ENCODE measurements at places on chromosomes 1 and 21.

DNA sequence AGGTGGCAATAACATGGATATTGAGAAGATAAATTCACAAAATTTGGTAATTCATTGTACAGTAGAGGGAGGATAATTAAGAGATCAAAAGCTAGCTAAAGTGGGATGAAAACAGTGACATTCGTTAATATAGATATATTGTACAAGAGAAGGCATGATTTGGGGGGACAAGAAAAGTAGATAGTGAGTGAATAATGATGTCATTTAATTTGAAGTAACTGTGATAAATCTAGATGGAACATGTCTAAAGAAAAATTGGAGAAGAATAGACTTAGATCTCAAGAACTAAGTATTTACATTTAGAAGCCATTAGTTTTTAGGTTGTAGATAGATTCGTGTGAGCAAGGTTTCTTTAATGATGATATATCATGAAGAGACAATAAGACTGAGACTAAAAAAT lies 594.0 kb upstream of the RGS18 start:
- DNase-seq: no peak

GRCh38 chr21:26093122-26093521 lies 77.4 kb downstream of the APP start:
- DNase-seq: no peak

- no peak for DNase-seq
Measured at GRCh38 chr21:34179204-34179935, 106.0 kb downstream of the MRPS6 start.

DNA sequence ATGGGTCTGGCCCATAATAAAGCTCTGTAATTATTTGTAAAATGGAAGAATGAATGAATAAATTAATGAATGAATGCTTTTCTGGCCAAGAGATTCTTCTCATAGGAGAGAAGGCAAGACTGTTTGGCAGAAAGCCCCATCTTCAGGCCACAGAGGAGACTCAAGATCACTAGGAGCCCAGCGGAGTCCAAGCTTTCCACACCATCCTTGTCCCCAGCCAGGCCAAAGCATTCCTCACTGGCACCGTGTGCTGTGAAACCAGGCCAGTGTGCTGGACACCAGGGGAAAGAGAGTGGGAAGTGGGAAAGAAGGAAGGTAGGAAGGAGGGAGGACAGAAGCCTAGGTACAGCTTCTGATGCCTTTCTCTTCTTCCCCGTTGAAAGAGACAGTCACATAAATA lies 86.4 kb downstream of the PLXNA2 start:
- no peak for DNase-seq

GRCh38 chr1:77333501-77333900 lies 51.7 kb downstream of the AK5 start:
- DNase-seq: no peak

- no peak for DNase-seq
Measured at GRCh38 chr1:212217633-212218032, 67.6 kb upstream of the PPP2R5A start.

DNA sequence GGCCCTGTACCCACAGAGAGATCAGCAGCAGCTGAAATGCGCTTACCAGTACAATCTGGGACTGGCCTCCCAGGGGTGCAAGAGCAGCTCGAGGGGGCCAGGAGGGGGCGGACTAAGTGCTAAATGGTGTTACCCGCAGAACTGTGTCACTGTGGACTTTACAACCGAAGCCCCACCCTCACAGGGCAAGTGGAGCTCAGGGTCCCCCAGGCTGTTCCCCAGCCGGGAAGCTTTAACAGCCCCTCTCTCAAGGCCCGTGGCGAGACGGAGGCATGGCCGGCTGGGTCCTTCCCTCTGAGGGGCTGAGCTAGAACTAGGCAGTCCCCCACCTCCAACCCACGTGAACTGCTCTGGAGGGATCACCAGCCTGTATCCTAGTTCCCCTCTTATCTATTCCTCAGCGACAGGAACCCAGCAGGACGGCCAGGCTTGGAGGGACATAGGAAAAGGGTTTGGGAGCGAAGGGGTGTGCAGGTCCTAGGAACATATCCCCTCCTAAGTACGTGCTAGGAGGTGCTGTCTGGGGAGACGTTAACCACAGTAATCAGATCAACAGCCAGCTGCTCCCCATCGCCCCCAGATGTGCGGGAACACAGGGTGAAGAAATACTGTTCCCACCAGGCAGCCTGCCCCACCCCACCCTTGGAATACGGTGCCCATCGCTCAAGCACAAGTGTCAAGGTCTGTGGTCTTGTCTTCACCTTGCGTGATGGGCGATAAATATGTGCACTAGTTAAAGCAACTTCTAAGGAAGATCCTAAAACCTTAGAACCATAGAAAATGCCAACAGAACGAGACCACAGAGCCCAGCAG lies 24.4 kb downstream of the ZBTB17 start:
- DNase-seq: no peak

GRCh38 chr1:67256291-67257172 lies 51.1 kb upstream of the IL12RB2 start:
- DNase-seq: no peak

DNA sequence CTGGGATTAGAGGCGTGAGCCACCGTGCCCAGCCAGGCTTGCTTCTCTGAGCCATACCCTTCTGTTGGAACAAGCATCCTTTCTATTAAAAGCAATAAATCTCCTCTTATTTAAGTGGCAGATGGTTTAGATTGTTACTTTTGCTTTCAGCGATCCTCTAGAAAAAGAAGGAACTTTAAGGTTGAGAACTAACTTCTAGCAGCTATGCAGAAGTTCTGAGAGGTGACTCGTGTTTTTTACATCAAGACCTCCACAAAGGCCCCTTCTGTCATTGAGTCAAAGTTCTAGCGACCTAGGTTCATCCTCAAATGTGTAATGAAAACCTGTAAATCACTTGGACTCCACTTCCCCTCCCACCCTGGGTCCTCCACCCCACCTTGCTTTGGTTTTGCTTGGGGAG lies 30.8 kb downstream of the PLEKHO1 start:
- peak; percentile 10 for DNase-seq

GRCh38 chr1:53326598-53327181 lies 1.2 kb downstream of the LRP8 start:
- DNase-seq: no peak

GRCh38 chr1:200929530-200930278 lies 35.0 kb downstream of the INAVA start:
- DNase-seq: no peak

GRCh38 chr1:197590687-197591086 lies 184.6 kb downstream of the DENND1B start:
- no peak for DNase-seq

- no peak for DNase-seq
Measured at GRCh38 chr1:219201656-219202055, 28.0 kb downstream of the LYPLAL1 start.

- no peak for DNase-seq
Measured at GRCh38 chr1:11294951-11295350, 22.0 kb downstream of the UBIAD1 start.

DNA sequence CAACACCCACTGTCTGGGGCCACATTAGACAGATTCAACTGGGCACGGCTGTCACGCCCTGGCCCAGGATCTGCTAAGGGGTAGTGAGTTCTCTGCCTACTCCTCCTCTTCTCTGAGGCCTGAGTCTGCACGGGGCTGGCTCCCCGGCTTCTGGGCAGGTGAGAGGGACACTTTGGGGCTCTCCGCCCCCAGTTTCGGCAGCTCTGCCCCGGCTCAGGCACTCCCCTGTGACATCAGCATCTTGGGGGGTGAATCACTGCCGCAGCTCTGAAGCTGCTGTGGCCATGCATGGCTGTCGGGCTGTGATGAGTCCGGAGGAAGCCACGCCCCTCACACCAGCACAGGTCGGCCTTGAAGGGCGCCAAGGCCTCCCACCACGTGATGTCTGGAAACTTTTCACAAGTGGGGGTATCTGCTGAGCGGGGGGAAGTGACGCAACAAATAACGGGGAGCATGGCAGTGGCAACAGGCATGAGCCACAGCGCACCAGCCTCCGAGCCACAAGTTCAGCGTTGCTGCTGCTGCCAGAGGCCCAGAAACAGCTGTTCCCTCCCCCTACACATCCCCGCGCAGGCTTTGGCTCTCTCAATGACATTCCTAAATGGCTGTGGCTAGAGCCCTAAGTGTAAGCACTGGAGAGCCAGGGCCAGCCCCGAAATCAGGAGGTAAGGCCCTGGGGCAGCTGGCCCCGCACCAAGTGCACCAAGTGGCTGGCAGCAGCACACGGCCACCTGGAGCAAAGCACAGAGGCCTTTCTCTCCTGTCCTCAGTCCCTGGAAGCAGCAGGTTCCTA lies 26.3 kb downstream of the ZBTB17 start:
- DNase-seq: peak; percentile 54

DNA sequence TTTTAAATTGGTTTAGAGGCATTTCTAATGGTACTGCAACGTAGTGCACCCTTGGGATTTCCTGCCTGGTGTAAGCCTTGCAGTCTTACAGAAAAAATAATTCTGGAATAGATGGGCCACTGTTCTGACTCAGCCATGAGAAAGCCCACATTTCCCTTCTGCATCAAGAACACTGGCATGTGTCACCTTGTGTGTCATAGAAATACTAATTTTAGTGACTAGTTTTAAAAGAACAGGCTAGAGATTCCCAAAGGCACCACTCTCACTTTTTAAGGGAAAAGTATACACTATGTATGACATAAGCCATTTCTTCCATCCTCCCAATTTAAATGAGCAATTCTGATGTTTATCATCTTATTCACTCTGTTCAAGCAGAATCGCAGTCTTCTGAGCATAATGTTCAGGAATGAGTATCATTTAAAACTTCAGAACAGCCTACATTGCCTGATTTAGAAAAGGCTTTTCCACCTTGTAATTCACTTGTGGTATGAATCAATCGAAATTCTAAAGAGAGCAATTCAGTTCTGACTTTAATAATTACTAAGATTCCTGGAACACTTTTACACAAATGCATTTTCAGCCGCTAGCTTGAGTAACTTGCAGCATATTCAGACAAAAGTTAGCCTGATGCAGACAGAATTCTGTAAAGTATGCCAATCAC lies 18.8 kb downstream of the RGS13 start:
- no peak for DNase-seq

GRCh38 chr1:99326215-99326949 lies 62.1 kb downstream of the PLPPR4 start:
- no peak for DNase-seq

DNA sequence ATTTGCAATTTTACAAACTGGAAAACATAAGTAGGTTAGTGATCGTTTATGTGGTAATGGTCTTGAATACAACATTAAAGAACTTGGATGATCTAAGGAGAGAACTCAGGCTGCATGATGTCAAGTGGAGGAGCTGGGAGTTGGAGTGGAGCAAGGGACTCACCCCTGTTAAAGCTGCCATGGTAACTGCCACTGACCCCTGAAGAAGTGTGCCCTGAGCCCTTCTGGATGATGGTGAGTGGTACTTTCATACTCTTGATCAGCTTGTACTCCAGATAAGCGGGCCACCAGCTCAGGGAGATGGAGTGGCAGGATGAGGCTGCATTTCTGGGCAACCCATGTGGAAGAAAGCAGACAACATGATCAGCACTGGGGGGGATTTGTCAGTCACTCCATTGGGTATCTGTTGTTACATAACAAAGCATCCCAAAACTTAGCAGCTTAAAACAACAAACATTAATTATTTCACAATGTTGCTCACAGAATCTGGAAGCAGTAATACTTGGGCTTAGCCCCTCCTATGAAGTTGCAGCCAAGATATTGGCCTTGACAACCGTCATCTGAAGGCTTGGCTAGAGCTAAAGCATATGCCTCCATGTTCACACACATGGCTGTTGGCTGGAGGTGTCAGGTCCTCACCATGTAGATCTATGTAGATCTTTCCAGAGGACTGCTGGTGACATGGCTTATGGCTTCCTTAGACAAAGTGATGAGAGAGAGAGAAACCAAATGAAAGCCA lies 213.8 kb downstream of the DUSP10 start:
- no peak for DNase-seq

DNA sequence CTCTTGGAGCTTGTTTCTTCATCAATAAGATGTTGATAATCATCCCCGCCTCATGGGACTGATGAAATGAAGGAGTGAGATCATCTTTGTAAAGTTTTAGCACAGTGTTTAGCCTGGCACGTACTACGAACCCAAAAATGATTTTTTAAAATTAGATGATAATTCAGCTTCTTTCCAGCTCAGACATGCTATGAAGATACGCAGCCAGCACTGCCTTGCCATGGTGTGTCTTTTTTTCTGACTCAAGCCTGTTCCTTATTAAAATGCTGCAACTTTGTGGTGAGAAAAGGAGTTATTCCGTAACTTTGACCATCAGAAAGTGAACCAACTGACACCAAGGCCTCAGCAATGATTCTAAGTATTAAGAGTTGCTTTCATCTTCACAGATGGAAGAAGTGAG lies 269.0 kb downstream of the LTN1 start:
- no peak for DNase-seq

DNA sequence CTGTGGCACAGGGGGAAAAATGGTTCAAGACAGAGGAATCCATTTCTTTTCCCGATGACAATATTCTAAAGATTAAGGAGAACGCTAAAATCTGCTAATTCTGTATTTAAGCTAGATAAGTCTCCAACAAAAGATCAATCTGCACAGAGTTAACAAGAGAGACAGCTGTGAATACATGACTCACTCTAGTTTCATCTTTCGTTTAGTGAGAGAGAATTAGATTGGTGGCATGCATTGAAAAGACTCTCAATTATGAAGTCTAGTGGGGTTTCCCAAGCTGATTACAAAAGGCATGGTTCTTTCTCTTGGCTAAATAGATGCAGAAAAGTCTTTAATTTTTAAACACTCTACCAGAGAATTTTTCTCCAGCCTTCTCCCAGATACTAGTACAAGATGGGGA lies 34.4 kb downstream of the CAPN9 start:
- no peak for DNase-seq

GRCh38 chr1:88150330-88150729 lies 533.7 kb upstream of the PKN2 start:
- no peak for DNase-seq

- DNase-seq: peak; percentile 69
Measured at GRCh38 chr1:55214934-55215193, 300 bp downstream of the USP24 start.

GRCh38 chr1:80427881-80428280 lies 1372.9 kb upstream of the ADGRL2 start:
- no peak for DNase-seq

- DNase-seq: peak; percentile 44
Measured at GRCh38 chr1:212557739-212558692, 50.5 kb upstream of the ATF3 start.

GRCh38 chr1:154879038-154879421 lies 8.9 kb upstream of the KCNN3 start:
- DNase-seq: no peak

DNA sequence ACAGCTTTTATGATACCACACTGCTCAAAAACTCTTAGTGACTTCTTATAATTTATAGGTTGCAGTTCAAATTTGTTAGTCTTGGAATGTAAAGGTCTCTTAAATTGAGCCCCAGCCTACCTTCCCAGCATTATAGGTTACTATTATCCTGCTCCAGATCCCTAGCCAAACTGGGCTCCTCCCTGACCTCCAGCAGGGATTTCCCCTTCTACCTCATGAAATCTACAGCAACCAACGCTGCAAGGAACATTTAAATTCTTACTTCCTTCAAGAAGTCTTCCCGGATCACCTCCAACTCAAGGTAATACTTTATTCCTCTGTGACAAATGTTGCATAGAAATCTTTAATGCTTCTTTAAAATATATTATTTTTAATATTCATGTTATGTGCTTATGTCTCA lies 255.1 kb upstream of the C1orf105 start:
- DNase-seq: no peak

All from midbrain (tissue), 1 donor.